ENCODE measurements at places on chromosomes 11 and 22.

DNA sequence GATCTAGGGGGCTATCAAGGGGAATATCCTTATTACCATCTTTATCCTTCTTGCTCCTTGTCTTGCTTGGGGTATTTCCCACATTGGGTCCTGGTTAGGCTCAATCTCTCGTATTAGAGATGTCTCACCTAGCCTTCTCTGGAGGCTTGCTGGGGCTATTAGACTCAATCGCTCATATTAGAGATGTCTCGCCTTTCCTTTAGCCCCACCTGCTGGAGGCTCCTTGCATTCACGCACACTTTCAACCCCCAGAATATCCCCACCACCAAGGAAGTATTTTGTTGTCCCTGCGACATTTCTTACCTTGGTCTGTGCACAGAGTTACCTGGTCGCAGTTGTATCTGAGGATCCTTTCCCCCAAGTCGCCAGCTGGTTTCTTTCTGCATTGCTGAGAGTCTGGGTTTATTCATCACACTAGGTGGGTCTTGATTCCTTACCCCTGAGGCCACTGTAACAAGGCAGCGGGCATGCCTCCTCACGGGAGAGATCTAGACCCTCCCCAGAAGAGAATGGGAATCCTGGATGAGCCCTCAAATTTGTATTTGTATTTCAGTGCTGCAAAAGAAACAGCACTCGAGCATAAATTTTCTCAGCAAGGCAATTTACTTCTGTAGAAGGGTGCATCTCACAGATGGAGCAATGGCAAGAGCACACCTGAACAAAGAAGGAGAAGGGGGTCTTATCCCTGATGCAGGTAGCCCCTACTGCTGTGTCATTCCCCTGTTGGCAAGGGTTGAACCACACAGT, 15.9 kb upstream of the HYLS1 start:
- no peak for DNase-seq

DNA sequence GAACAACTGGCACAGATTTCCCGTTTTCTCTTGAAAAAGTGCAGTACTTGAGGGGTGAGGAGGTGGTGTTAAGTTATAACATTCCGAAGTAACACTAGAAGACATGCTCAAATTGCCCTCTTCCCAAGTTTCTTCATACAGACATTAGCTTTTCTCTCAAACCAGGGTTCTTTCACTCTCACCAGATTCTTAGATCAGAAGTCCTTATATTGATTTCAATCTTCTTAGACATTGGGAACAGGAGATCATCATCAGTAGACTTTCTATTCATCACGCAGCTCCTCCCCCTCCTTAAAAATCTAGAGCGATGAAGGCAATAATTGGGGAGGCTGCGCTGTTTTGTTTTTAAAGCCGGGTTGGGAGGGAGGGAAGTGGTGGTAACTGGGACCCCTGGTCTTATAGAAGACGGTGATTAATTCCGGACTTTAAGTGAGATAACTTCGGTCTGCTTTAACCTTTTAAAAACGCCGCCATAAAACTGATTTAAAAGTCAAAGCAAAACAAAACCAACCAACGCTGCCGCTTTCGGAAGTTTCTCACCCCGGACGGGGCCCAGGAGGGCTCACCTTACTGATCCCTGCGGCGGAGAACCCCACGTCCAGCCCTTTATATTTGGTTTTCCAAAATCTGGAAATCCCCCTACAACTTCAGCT, 665 bp downstream of the USP28 start:
- no peak for DNase-seq

DNA sequence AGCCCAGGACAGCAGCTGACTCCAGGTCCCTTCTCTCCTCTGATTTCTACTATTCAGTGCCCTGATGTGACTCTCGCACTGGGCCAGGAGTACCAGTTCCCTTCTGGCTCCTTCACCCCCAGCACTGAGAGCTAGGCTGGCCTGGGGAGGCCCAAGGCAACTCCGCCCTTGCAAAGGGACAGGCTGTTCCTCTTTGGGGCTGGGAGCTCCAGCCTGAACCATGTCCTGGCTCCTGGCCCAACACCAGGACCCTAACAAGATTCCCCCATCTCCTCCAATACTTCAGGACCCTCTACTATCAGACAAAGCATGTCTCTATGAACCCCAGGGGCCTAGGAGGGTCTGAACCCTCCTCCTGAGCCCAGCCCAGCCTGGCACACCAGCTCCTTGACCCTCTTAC, 12.5 kb downstream of the CREB3L1 start:
- DNase-seq, result no peak

- no peak for DNase-seq
These were observed 109.7 kb upstream of the TMEM45B start for GRCh38 chr11:129705933-129706332.
